A549 treated with dexamethasone at 1 μM for 4 hours (cell line): ENCODE measurements at places on chromosomes 2 and 18. TPM values are rescaled to one million over a fixed set of nuclear protein-coding genes. Genes with fewer than 3 reads are reported as not detected.

Gene HOXD3
- 0.14 to 0.21 TPM (median 0.18 TPM) in 3 of 5 replicates, not detected in the others for total RNA-seq

Gene TTC39C
- total RNA-seq, result 17.2 to 22.7 TPM (median 20.3 TPM) in 5 replicates

Gene BBS5
- 4.4 to 5.8 TPM (median 5.0 TPM) in 5 replicates for total RNA-seq

Gene MLPH
- 225 to 326 TPM (median 300 TPM) in 5 replicates for total RNA-seq

Gene TMEM182
- 3.7 to 5.1 TPM (median 4.2 TPM) in 5 replicates for total RNA-seq

Gene PLGLB2
- total RNA-seq, result 0.11 to 0.37 TPM (median 0.18 TPM) in 3 of 5 replicates, not detected in the others

Gene C2orf15
- 0.48 to 0.58 TPM (median 0.57 TPM) in 5 replicates for total RNA-seq

Gene DYNAP
- not detected in 5 replicates for total RNA-seq

Gene HOXD9
- 0.82 to 1.4 TPM (median 0.93 TPM) in 5 replicates for total RNA-seq

Gene CFAP65
- total RNA-seq, result 0.21 to 0.27 TPM (median 0.22 TPM) in 5 replicates

Gene AP1S3
- 28.0 to 40.5 TPM (median 36.0 TPM) in 5 replicates for total RNA-seq

Gene LGALSL
- 8.3 to 12.8 TPM (median 11.9 TPM) in 5 replicates for total RNA-seq

Gene LHCGR
- total RNA-seq, result not detected in 5 replicates

Gene MAP3K19
- total RNA-seq, result not detected in 5 replicates

Gene SIX3
- 2.0 to 3.7 TPM (median 3.3 TPM) in 5 replicates for total RNA-seq

Gene REL
- 1.5 to 3.8 TPM (median 2.9 TPM) in 5 replicates for total RNA-seq

Gene DNER
- 9.1 to 14.0 TPM (median 10.9 TPM) in 5 replicates for total RNA-seq

Gene SNORC
- total RNA-seq, result 4.2 to 8.2 TPM (median 6.8 TPM) in 5 replicates

Gene KIF3C
- 35.0 to 46.5 TPM (median 44.2 TPM) in 5 replicates for total RNA-seq
